ENCODE measurements at places on chromosomes 6 and 20. TPM values are rescaled to one million over a fixed set of nuclear protein-coding genes. Genes with fewer than 3 reads are reported as not detected.

DNA sequence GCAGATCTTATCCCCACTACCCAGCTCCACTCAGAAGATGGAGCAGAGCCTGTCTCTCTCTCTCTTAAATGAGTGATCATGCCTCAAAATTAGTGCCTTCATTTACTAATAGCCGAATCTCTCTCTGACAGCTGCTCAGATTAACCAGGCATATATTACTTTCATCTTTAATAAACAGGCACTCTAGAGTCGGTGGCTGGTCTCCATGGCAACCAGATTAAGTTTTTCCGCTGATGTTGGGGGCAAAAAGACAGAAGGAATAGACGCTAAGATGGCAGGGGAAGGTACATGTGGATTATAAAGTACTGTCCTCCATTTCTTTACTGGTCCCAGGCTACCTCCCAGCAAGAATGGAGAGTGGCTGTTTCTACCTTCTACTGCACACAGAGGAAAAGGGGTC, 121.6 kb downstream of the QRSL1 start:
- no peak for DNase-seq

DNA sequence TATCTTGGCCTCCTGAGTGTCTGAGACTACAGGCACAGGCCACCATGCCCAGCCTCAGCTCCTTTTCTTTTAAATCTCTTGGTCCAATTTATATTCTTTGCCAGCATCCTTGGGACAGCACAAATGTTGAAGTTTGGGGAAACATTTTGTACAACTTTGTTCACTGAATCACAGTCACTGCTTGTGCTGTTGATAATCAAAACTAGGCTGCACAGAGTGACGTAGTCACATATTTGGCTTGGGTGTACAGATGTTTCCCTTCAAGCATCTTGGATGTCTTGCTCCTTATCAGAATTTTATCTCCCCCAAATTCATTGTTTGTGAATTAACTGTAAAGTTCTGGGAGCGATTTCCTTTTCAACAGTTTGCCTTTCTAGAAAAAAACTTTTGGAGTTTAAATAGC, 17.9 kb downstream of the CARMIL1 start:
- DNase-seq: no peak

GRCh38 chr20:20837574-20838021, 125.2 kb upstream of the RALGAPA2 start:
- no peak for DNase-seq

DNA sequence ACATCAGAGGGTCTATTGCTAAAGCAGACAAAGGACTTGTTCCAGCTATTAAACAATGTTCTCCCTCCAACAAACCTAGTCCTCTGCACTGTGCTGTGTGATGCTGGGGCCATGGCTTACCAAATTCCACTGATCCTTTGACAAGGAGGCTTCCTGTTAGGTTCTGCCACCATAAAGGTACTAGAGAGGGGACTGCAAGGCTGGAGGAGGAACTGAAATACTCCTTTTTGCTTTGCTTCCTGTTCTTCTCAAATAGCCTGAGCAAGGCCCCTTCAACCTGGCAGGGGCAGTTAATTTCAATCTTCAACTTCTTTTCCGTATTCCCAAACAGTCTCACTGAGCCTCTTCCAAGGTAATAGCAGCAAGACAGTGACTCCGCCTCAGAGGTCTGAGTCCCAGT, 286.4 kb upstream of the IRAK1BP1 start:
- no peak for DNase-seq

DNA sequence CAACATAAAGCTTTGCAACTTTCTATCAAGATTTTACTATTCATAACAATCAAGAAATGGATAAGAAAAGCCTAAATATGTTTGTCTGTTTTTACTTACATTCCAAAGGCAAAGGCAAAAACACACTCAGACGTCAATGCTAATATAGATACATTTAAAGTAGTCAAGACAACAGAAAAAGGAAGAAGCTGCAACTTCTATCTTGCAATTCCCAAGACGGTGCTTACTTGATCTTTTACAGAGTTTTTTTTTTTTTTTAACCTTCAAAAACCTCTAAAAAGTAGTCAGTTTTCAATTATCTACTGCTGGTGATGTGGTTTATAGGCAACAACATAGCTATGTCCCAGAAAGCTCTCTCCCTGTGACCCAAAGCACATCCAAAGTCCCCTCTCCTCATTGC, 58.1 kb downstream of the EPB41L2 start:
- DNase-seq: no peak

DNA sequence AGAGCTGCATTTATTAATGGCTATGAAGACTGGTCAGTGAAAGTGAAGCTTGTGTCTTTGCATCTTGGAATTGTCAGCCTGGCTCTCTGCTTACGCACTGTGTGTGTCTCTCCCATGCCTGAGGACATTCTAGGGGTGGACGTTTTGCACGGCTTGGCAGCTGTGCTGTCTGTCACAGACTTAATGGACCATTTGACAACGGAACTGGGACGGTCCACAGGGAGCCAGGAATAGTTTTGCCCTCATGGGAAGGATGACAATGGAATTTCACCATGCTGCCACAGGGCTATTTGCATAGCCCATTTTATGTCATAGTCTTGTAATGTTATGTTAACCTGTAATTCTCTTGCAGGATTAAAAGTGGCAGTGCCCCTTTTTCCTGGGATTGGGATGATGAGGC, 44.7 kb downstream of the OR2B6 start:
- no peak for DNase-seq

DNA sequence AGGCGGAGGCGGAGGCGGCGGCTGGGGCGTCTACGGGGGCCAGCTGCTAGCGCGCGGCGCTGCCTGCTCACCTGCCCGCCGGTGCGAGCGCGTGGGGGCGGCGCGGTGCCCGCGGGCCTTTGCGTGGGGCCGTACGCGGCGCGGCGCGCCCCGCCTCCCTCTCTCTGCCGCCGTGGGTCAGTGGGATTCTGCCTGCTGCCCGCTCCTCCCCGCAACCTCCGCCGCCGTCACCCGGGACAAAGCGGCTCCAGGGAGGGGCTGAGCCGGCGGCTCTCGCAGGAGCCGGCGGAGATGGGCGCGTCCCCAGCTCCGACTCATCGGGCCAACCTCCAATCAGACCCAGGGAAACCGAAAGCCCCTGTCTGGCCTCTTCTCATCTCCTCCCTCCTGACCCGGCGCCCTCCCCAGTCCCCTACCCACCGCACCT, at the start of gene RCAN2:
RCAN2 (minus strand) TSS at position 249 of the 427 bp plus-strand sequence.
- peak; percentile 75 for DNase-seq

DNA sequence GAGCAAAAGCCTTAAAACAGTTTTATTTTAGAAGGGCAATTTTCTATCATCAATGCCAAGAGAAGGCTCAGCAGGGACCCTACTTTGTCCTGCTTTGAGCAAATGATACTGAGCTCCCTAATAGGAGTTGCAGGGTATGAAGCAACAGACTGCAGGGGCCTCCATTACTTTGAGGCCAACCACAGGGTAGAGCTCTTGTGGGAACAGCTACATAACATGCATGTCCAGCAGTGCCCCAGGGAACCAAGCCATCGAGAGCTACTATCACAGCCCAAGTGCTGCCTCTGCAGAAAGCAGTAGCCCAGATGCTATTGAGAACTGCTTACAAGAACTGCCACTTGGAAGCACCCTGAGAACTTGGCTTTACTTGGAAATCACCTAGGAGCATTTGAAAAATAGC, 222.1 kb downstream of the LAMA2 start:
- no peak for DNase-seq

DNA sequence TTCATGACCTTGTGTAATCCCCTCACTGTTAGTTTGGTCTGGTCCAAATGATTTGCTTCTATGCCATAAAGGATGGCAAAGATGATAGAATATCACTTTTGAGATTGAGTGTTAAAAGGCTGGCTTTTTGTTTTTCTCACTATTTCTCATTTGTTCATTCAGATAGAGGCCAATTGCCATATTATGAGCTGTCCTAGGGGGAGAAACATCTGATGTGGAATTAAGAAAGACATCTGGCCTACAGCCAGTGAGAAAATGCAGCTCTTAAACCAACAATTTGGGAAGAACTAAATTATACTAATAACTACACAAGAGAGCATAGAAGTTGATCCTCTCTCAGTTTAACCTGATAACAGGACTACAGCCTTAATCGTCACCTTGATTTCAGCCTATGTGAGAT, 1668.6 kb downstream of the GRIK2 start:
- no peak for DNase-seq

DNA sequence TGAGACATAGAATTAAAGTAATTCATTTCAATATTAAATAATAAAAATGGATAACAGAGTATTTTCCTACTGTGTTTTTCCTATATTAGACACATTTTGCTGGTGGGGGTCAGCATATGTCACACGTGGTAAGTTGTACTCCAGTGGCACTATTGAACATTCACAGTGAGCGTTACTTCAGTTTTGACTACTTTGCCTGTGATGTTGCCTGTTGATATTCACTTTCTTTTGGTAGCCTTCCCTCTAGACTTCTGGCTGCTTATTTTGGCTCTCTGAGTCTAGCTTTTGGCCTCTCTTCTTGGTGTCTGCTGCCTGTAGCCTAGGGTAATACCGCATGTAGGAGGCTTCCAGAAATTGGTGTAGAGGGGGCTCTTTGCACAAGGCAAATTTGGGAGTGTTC, 64.4 kb upstream of the TFB1M start:
- no peak for DNase-seq

GRCh38 chr20:47042464-47042863, 147.8 kb downstream of the EYA2 start:
- DNase-seq: no peak

GRCh38 chr6:47630587-47630986, 67.8 kb upstream of the ADGRF4 start:
- no peak for DNase-seq

DNA sequence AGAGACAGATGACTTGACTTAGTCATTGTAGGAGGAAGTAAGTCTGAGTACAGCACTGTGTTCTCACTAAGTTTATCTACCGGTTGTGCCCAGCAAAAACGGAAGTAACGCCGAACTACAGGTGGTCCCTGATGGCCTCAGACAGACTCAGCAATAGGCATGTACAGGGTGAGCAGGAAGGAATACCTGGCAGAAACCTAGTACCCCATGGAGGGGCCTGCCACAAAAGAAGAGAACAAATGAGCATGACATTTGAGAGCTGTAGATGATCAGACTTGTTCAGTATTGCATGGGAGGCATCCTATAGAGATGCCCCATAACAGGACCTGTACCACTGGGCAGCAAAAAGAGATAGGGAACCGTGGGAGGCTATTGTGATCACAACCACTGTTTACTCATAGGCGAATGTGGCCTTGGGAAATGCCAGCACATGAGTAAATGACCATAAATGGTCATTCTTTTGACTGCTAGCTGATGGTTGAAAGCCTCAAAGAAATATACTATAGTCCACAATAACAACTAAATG, 106.4 kb upstream of the TAB2 start:
- DNase-seq: no peak

DNA sequence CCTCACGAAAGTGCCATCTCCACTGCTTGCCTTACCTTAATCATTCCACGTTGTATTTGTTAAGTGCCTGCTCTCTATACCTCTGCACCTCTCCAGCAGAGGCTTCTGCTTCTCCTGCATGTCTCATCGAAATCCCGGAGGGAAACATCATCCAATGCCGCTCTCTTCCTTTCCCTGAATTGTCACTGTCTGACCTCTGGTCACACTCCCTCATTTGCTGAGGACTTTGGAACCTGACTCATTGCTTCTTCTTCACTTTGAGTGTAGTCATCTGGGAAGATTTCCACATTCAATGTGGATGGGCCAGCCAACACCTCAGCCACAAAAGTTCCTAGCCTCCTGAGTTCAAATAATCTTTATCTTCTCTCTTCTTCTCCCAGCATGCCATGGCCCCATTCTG, 78.9 kb upstream of the BEND6 start:
- no peak for DNase-seq

The NMBR gene
- not detected for total RNA-seq

The RCAN2 gene
- total RNA-seq: 19.6 TPM

The SIRT5 gene
- 2.0 TPM for total RNA-seq

The ZNF341 gene
- 5.5 TPM for total RNA-seq

The CALHM5 gene
- 7.2 TPM for total RNA-seq

The PGM3 gene
- 65.3 TPM for total RNA-seq

The TCF15 gene
- total RNA-seq: not detected

The WFDC5 gene
- not detected for total RNA-seq

The GABRR1 gene
- not detected for total RNA-seq

The AKAP12 gene
- 5.3 TPM for total RNA-seq

The FNDC11 gene
- total RNA-seq: not detected

All from SJSA1 (cell line).